ENCODE measurements at places on chromosomes 4 and X. TPM values are rescaled to one million over a fixed set of nuclear protein-coding genes. Genes with fewer than 3 reads are reported as not detected.

Gene PUDP
- total RNA-seq = 45.0 TPM

Gene MAMLD1
- total RNA-seq = 2.8 TPM

Gene ERAS
- not detected for total RNA-seq

Gene WDR17
- 0.64 TPM for total RNA-seq

Gene HSFX2
- 2.0 TPM for total RNA-seq

Gene F8A1
- 24.4 TPM for total RNA-seq

Gene GPC4
- 15.6 TPM for total RNA-seq

Gene SHROOM2
- total RNA-seq = 22.3 TPM

Data from endothelial cell (in vitro differentiated cells).